ENCODE measurements at places on chromosomes 3 and 15.

- no peak for DNase-seq
These were observed 14.7 kb downstream of the PGBD4 start for GRCh38 chr15:34116620-34117019.

DNA sequence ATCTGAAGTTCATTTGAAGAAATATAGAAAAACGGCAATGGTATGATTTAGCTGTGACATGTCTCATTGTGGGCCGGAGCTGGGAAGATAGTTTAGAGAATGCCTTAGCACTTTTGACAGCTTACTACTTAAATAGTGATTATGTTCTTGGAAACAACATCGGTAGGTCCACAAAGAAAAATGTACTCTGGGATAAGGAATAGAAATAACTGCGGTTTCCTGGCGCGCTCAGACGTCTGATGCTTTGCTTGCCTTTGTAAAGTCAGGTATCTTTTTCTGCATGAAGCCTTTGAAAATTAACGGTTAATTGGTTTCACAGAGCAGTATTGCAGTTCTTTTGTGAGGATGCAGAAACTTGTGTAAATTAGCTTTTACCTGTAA, 1.4 kb downstream of the USP3 start:
- no peak for DNase-seq

- DNase-seq, result peak; percentile 57
These were observed 81.5 kb upstream of the PRICKLE2 start for GRCh38 chr3:64306745-64307144.

GRCh38 chr15:101522091-101522490, 32.6 kb upstream of the PCSK6 start:
- no peak for DNase-seq

DNA sequence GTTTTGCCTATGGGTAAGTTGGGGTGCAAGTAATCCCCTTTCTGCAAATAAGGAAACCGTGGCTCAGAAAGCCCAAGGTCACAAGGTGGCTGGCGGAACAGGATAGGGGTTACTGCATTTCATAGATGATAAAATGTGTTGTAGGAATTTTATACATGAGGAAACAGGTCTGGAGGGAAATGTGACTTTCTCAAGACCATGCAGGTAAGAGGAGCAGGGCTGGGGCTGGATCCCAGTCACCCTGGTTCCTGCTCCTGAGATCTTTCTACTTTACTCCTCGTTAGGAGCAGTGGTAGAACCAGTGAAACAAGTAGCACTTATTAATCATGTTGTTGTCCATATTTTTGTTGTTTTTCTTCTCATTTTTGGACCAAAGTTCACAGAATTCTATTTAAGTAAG, 63.2 kb downstream of the SSUH2 start:
- DNase-seq, result no peak

- no peak for DNase-seq
These were observed 159.7 kb downstream of the POLR2M start for GRCh38 chr15:57866149-57866736.

GRCh38 chr3:146780251-146780650, 175.1 kb upstream of the PLSCR5 start:
- no peak for DNase-seq

DNA sequence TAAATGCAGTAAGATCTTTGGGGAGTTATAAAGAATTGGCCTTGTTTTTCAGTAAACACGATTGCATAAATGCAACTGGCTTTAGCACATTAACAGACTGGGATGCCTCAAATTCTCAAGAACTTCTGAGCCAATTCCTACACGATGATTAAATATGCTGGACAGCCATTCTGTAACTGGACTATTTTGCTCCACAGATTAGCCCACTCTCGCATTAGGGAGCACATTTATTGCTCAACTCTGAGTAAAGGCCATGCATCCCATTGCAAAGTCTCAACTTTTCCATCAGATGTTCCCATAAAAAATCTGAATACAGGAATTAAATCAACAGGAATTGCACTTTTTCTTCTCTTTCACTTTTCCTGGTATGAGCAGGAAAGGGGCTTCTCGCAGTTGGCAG, 66.7 kb upstream of the PRICKLE2 start:
- peak; percentile 64 for DNase-seq

- no peak for DNase-seq
These were observed at the start of gene CFAP100 for GRCh38 chr3:126394179-126394976. Gene CFAP100, plus strand, starts transcription at chr3:126394909. Its CDS starts 1,092 bp downstream, at chr3:126396001.

- no peak for DNase-seq
These were observed 20.3 kb upstream of the ABTB1 start for GRCh38 chr3:127652246-127652995.

DNA sequence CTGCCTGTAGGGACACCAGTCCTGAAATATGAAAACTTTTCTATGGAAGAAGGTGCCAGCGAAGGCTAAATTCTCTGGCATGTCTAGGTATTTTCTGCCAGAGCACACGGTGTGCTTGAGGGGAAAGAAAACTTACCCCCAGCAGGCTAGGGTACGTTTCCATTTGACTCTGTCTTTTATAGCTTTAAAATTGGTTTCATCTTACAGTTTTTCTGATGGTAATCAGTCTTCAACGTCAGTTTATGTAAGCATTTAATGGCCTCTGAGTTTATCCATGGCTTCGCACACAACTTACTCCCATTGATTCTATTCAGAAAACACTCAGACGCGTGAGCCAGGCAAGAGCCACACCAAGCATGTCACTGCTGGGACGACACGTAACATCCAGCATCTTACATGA, 249.7 kb downstream of the ADAMTS17 start:
- no peak for DNase-seq

GRCh38 chr3:32577581-32578556, 7.2 kb upstream of the DYNC1LI1 start:
- no peak for DNase-seq

DNA sequence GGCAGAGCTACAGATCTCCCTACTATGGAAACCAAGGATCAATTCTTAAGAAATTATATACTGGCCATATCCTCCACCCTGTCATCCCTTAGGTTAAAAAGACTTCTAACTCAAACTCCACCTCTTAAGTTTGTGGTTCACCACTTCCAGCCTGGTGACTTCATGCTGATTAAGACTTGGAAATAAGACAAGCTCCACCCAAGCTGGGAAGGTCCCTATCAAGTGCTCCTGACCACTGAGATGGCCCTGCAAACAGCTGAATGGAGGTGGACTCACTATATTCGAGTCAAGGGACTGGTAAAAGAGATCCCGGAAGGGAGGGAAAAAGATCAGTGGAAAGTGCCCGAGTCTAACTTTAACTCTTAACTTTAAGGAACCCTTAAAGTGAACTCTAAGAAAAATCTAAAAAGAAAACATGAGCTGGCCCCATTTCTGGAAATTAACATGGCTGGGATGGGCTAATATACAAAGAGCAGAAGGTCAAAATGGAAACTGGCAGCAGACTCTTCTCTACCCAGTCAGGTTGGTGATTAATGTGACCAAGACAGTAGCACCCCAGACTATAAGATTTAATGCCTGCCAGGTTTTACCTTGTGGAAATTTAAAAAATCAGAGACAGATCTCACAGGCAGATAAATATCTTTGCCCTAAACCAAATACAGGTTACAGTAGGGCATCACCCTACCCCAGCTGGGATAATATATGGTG, 43.9 kb downstream of the PPCDC start:
- no peak for DNase-seq

All from AG09319 (cell line).